ENCODE measurements at places on chromosomes 3 and 15.

- DNase-seq, result no peak
Observed at GRCh38 chr3:133838916-133839800, 33.5 kb downstream of the SRPRB start.

GRCh38 chr15:58260205-58260724, 122.1 kb downstream of the AQP9 start:
- no peak for DNase-seq

GRCh38 chr15:71199384-71200351, 84.4 kb downstream of the THSD4 start:
- DNase-seq, result no peak

DNA sequence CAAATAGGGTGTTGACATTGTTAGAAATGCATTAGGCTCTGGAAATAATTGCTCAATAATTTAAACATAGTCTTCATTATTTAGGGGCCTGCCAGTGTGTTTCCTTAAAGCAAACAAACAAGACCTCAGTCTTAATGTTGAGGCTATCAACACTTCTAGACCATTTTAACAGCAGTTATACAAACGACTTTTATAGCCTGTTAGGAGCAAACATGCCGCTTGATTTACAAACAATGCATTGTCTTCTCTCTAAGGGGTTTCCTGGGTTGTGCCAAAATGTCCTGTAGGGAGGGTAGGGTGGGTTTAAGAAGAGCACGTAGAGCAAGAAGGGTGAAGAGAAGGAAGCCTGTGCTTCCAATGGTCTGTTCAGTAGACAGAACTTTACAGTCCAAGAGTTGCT, 53.7 kb downstream of the TPRG1 start:
- DNase-seq, result no peak

- DNase-seq, result no peak
Observed at GRCh38 chr3:87077355-87077754, 86.4 kb upstream of the VGLL3 start.

DNA sequence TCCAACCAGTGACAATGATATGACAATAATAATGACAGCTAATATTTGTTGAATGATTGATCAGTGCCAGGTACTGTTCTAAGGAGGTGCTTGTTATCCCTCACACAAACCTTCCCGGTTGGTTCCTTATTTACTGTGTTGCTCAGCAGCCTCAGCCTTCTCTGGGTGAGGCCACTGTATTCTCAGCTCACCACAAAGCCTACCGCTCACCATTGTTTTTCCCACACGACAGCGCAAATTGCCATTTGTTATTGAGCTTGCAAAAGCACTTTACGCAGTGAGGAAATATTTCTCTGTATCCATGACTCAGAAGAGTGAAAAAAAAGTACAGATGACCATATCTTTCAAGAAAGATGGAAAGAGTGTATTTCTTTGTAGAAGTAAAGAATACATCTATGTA, 49.5 kb upstream of the PDZRN3 start:
- no peak for DNase-seq

- no peak for DNase-seq
Observed at GRCh38 chr3:53577506-53577905, 83.1 kb downstream of the CACNA1D start.

DNA sequence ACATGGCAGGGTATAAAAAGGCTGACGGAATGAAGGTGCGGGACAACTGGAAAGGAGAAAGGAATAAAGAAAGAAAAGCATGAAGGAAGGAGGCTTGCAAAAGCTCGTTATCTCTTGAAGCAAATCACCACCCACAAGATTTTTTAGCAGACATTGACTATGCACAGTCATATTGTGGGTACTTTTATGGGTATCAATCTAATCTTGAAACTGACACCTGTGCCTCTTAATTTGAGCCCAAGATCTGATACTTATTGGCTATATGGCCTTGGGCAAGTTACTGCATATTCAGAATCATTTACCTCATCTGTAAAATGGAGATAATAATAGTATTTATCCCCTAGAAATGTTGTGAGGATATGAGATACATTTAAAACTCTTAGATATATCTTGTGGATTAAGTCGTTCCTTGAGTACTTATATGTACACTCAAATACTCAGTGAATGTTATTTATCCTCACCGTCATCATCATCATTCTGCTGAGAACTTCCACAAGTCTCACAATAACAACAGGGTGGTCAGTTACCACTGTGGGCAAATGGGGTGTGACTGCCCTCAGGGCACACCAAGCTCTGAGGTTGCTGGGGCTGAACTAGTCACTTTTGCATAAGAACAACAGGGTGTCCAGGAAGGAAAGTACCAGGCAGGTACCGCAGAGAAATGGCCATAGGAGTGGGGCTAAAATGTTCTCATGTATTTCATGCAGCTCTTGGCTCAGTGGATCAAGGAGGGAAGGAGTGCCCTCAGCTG, 266.1 kb downstream of the SLC9A9 start:
- DNase-seq, result no peak

DNA sequence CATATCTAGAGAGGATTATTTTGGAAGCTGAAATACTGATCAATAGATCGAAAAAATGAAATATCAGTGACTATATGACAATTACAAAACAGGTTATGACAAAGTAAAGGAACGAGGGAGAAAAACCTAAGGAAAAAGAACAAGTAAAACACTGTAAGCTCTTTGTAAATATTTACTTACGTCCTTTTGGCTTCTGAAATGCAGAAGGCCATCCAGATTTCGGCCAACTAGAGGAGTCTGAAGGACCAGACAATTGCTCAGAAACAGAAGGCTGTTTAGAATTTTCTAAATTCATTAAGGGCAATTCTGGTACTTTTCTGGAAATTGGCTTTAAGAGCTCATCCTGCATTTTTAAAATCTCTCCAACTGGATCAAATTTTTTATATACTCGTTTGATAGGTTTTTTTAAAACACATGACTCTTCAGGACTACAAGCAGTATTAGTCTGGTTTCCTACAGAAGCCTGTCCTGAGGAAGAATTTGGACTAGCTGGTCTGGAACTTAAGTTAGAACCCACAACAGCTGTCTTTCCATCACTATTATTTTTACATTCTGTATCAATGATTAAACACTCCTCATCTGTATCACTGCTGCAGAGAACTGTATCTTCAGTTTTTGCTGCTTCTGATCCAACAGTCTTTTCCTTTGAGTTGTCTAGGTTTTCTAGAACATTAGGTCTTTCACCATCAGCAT, 30.1 kb downstream of the ICE2 start:
- DNase-seq, result no peak

DNA sequence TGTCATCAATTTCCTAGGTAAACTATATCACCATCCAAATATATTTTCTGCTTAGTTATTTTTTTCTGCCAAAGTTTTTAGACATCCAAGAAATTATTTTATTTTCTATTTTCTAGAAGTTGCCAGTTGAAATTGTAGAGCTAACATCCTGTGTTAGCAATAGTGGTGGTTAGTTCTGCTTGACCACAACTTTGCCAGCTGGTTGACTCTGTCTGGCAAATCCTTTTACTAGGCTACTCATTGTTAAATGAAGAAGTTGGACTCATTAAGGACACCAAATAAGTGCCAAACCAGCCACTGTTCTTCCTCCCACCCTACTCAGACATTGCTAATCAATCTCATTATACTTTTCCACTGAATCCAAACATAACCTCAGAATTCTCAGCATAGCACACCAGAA, 15.4 kb upstream of the CRBN start:
- DNase-seq, result no peak

GRCh38 chr15:86572368-86572841, 492.7 kb downstream of the AGBL1 start:
- peak; percentile 37 for DNase-seq

GRCh38 chr15:35769656-35770055, 223.7 kb upstream of the DPH6 start:
- no peak for DNase-seq
